KBM-7 (cell line): ENCODE measurements at places on chromosomes 16 and 17.

DNA sequence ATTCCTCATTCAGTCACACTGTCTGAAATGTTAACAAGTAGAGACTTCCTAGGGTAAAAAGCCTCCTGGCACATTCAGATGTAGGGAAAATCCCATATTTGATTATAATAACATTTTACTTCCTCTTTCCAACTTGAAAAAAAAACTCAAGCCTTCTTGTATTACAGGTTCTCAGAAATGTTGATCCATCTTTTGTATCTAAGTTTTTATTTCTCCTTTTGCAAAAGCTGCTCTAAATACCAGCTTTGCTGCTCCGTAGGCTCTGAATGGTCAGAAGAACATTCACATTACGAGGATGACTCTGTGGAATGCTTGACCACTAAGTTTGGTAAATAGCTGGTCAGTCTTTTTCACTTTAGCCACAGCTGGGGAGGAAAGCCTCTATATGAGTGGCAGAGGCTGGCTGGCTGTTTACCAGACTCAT, 13.2 kb upstream of the HEATR6 start:
- peak; percentile 57 for DNase-seq

DNA sequence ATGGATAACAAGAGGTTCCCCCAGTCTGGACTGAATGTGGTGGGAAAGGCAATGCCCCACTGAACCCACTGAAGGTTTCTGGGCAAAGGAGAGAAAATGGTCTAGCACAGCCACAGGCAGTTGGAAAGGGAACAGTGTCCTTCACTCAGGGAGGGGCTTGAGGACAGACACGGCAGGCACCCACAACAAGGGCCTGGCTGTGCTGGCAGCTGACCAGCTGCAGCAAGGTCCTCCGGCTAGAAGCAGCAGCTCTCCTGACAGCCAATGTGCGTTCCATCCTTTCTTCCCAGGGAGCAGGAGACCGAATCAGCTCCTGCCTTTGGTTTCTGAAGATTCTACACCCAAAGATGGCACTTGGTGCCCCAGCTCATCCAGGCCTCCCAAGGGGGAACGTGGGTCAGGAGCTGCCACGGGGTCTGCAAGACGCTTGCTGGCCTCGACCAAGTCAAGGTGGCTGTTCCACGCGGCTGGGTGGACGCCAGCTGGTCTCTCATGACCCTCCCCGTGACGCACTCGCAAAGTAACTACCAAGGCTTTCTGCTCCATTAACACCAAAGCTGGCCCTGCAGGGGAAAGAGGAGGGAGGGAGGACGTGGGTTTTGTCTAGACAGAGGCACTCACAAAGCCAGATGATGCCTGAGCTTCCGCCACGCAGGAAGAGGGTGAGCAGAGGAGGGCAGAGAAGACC, 11.1 kb downstream of the ABR start:
- no peak for DNase-seq

DNA sequence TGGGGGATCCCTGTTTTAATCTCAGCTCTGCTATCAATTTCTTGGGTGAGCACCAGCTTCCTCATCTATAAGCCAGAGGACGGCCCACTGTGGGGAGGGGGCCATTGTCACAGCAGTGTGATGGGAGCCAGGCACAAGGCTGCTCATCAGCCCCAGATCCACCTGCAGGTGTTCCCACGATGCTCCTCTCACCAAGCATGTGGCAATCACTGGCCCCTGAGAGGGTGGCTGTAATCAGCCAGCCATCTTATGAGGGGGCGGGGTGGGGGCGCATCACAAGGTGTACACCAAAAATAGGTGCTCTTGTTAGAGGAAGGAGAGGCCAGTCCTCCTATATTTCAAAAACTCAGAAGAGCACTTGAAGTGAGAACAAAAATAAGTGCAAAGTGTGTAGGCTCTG, 31.2 kb downstream of the HNF1B start:
- no peak for DNase-seq

DNA sequence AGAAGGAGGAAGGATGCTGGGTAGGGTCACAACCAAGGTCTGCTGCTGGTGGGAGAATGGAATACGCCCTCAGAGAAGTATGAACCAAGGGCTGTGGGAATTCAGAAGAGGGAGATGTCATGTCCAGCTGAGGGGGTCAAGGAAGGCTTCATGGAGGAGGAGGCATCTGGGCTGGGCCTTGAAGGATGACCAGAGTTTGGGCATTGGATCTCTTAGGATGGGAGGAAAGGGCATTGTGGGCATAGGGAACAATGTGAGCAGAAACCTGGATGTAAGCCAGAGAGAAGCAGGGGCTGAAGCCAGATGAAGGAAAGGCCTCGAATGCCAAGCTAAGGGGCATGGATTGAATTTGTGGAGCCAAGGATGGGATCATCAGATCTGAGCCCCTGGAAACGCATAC, 49.2 kb upstream of the MAP3K14 start:
- no peak for DNase-seq

DNA sequence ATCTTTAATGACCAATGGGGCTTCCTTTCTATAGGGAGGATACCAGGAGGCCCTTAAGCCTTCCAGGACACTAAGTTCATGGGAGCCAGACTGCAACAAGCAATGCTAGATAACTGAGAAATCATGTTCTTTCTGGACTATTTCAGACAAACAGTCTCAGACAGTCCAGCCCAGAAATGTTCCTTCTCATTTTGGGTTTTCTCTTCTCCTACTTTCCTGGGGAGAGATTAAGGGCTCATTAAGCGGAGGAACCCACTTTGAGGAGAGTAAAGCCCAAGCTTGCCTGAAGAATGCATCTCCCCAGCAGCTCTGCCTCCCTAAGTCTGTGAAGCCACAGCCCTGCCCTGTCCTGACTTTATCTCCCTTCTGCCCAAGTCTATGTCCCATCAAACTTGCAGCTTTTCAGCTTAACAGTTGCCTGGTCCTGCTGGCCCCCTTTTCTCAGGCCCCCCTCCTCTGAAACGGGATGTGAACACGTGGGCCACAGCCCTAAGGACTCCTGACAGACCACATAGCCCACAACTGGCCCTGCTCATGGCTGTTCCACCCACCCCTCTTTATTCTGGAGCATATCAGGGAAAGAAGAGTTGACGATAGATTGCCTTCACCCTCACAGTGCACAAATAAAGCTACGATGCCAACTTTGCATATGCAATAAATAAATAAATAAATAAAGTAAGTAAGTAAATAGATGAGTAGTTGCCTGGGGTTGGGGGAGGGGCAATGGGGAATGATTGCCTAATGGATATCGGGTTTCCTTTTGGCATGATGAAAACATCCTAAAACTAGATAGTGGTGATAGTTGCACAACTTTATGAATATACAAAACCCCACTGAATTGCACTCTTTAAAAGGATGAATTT, 111.0 kb downstream of the N4BP1 start:
- no peak for DNase-seq

DNA sequence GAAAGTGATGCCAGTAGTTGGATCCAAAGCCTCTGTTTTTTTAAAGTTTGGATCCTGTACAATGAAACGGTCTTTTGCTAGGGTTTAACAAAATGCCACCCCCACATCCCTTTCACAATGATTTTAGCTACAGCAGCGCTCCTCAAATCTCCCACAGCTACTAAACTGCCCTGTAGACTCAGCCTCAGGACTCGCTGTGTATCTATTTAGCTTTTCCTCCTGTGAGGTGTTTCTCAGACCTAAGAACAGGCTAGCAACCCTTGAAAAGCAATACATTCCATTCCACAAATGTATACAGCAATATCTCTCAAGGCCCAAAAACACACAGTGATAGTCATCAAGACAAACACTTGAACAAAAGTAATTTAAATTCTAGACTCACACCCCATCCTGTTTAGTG, 206.4 kb downstream of the ZFHX3 start:
- DNase-seq: no peak

DNA sequence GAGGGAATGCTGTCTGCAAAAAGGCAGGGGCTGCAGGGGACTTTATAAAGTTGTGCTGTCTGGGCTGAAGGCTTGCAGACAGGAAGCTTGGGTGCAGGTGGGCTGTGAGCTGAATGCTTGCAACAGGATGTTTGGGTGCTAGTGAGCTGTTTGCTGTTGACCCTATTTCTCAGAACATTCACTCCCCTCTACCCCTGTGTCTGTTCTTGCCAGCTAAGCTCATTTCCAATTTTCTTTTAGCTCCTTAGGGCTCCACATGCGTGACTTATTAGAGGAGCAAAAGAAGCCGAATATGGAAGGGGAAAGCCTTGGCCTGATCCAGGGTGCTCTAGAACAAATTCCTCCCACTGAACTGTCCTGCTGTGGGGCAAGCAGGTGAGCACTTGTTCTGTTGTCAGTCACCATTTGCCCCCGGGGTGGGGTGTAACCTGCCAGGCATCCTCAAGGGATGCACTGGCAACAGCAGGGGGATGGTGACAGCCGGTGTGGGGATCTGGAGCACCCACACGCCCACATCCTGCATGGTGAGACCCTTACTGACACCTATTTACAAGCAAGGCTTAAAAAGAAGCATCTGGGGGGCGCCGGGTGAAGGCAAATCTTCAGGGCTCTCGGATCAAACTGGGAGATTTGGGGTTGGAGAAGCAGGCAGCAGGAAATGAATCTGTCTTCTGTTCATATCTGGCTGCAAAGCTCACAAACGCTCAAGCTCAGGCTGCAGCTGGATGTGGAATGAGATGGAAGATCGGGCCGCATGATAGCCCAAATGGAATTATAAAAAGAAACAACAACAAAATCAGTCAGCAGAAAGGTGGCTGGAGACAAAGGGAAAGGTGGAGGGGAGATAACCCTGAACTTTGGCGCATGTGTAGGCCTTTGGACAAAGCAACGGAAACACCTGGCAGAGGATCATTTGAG, 21.1 kb upstream of the NUP93 start:
- no peak for DNase-seq

- no peak for DNase-seq
Measured at GRCh38 chr16:16017812-16018211, 68.4 kb downstream of the ABCC1 start.

GRCh38 chr17:63533433-63534077, 10.4 kb downstream of the KCNH6 start:
- DNase-seq: no peak

GRCh38 chr16:5633845-5634440, 536.3 kb upstream of the EEF2KMT start:
- peak; percentile 29 for DNase-seq

GRCh38 chr17:78062596-78062995, 66.0 kb downstream of the TMC6 start:
- no peak for DNase-seq

- DNase-seq: no peak
Measured at GRCh38 chr17:56601591-56601990, 8.1 kb downstream of the NOG start.

DNA sequence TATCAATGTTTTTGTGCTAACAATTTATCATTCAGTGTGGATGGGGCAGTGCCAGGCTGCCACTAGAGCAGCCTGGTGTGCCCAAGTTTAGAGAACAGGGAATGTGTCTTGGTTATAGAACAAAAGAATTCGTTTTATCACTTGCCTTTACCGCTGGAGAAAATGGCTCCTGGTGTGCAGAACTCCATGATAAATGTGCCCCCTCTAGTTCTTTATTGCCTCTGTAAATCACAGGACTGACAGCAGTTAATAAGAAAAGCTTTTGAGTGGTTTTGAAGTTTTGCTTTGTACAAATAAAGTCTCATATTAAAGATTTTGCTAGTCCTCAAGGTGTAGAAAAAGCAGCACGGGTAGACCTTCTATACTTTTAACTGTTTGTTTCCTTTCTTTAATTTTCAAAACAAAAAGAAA, 28.2 kb upstream of the PSMD7 start:
- no peak for DNase-seq
